ENCODE measurements at places on chromosomes 11 and 22.
A peak's percentile ranks its signal among the peaks of the same experiment; 100 is the strongest.

DNA sequence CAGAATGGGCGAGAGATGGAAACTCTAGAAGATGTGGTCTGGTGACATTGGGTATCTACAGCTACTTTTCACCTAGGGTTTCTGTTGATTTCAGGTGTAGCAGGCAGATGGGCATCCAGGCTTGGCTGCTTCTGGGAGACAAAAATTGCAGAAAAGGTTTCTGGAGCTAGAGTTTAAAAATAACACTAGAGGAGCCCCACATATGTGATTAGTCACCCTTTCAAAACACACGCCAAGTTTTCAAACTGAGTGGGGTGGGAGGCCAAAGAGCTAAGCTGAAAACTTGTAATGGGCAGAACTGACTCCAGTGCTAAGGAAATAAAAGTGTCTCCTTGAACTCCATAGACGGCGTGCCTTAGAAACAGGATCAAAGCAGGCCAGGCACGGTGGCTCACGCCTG is 80.8 kb downstream of the GRK3 start:
- DNase-seq = no peak

DNA sequence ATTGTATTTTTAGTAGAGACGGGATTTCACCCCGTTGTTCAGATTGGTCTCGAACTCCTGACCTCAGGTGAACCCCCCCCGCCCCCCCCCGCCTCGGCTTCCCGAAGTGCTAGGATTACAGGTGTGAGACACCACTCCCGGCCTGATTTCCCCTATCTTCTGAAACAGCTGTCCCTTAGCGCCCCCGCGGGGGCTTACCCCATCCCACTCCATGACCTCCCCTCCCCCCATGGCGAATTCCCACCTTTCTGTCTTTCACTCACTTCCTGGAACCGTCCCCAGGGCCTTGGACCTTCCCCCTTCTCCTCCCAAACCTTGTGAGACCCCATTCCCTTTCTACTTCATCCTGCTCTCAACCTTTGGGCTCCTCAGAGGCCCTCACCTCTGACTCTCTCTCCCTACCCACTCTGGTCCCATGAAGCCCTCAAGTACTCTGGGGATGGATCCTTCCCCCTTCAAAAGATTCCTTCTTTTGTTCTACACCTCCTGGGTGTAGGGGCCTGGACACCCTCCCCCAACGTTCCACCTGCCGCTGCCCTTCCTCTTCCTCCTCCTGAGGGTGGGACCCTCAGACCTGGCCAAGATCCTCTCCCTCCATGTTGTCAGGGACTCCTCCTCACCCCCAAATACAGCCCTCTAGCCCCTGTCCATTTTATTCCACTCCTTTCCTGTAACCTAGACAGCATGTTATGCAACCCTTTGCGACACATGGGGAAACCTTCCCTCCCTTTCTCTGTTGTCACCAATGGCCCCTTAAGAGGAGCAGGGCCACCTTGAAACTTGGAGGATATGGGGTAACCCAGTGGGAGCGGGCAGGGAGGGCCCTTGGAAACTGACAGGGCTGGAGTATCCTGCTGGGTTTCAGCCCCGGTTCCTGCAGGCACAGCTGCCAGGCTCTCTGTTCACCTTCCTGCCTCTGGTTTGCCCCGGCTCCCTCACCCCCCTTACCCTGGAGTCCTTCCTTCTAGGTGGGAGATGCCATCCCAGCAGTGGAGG is 1.1 kb downstream of the PRDX5 start:
- no peak for DNase-seq

GRCh38 chr22:43392385-43392989 is 19.3 kb upstream of the MPPED1 start:
- DNase-seq = no peak

GRCh38 chr11:66883016-66883965 is 26.4 kb downstream of the LRFN4 start:
- peak; percentile 49 for DNase-seq

GRCh38 chr22:49692499-49693225 is 135.0 kb downstream of the BRD1 start:
- DNase-seq = no peak

GRCh38 chr11:131810541-131810940 is 440.1 kb downstream of the NTM start:
- no peak for DNase-seq

- DNase-seq = no peak
These were observed 9.6 kb downstream of the PEX26 start for GRCh38 chr22:18087350-18087855.

- no peak for DNase-seq
These were observed at the start of gene NR1H3 for GRCh38 chr11:47257517-47258316. Gene NR1H3, plus strand, starts transcription at chr11:47257996. Its CDS starts 1,221 bp downstream, at chr11:47259217.

DNA sequence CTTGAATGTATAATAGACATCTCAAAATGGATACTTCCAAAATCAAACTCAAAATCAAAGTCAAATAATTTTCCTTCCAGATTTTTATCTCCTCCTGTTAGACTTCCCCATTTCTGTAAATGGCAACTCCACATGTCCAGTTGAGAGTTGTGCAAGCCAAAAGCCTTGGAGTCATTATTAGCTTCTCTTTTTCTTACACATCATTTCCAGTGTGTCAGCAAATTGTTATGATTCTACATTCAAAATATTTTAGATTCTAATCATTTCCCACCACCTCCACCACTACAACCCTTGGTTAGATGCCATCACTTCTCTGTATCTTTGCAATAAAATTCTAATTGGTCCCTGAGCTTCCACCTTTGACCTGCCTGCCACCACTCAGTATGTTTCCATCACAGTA is 155.7 kb downstream of the CNTN5 start:
- DNase-seq = no peak

DNA sequence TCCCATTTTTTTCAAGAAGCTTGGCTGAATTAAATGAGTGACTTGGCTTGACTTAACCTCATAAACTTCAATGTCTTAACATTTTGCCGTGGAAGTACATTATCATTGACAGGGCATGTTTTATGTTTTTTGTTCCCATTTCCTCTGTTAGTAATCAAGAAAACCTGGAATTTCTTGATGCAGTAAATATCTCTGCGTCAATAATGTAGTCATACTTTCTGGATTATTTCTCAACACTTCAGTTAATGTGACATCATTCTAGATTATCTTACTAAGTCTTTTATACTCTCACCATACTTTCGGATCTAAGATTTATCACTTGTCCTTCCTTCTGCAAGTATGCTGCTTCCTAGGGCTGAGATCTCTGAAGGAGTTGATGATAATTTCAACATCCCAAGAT is 58.6 kb upstream of the PGR start:
- DNase-seq = no peak

DNA sequence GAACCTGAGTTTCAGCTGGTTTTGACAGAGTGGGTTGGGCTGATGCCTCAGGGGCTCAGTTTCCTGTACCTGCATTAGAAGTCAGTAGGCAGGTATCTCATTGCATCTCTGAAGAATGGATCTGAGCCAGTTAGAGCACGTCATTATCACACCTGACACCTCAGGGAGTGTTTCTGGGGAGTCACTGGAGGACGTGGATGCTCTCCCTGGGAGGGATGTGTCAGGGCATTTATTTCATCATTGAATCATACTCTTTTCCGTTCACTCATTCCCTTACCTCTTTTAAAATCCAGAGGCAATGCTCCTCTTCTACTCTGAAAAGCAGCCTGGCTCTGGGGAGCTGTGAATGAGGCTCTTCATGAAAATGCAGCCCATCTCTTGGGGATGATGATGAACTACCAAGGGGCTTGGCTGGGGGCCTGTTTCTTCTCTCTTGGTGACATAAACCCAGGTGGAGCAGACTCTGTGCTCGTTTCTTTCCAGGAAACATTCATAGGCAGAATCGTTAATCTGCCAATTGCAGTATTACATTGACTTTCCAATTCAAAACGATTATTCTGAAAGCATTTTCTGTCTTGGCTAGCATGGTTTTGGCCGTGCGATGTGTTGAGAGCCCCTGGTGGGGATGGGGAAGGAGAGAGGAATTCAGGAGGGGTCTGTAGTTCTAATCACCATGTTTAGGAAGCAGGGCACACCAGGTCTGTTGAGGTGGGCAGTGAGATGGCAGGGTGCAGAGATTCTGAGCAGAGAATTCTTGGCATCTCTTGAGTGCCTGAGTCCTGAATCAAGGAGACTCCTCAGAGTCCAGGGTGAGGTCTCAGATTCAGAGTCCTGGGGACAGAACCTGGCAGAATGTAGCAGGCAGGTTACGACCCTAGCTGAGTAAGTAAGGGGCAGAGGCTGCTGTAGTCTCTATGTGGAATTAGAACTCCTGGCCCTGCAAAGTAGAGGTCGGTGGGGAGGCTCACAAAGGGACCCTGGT is 12.6 kb downstream of the PARVA start:
- no peak for DNase-seq

- DNase-seq = no peak
These were observed 32.3 kb downstream of the MTMR2 start for GRCh38 chr11:95891423-95892170.

GRCh38 chr11:32069361-32070058 is 21.4 kb upstream of the RCN1 start:
- DNase-seq = no peak

- DNase-seq = no peak
These were observed 2.0 kb upstream of the TIMP3 start for GRCh38 chr22:32799496-32799895.

GRCh38 chr11:119816660-119817059 is 87.7 kb upstream of the NECTIN1 start:
- no peak for DNase-seq

GRCh38 chr22:50186761-50187523 is 1.2 kb downstream of the TRABD start:
- peak; percentile 35 for DNase-seq

DNA sequence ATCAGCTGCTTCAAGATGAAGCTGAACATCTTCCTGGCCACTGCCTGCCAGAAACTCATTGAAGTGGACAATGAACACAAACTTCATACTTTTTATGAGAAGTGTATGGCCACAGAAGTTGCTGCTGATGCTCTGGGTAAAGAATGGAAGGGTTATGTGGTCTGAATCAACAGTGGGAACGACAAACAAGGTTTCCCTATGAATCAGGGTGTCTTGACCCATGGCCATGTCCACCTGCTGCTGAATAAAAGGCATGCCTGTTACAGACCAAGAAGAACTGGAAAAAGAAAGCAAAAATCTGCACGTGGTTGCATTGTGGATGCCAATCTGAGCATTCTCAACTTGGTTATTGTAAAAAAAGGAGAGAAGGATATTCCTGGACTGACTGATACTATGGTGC is 22.2 kb upstream of the BIRC3 start:
- no peak for DNase-seq

GRCh38 chr11:86941871-86942599 is 13.2 kb downstream of the FZD4 start:
- no peak for DNase-seq

DNA sequence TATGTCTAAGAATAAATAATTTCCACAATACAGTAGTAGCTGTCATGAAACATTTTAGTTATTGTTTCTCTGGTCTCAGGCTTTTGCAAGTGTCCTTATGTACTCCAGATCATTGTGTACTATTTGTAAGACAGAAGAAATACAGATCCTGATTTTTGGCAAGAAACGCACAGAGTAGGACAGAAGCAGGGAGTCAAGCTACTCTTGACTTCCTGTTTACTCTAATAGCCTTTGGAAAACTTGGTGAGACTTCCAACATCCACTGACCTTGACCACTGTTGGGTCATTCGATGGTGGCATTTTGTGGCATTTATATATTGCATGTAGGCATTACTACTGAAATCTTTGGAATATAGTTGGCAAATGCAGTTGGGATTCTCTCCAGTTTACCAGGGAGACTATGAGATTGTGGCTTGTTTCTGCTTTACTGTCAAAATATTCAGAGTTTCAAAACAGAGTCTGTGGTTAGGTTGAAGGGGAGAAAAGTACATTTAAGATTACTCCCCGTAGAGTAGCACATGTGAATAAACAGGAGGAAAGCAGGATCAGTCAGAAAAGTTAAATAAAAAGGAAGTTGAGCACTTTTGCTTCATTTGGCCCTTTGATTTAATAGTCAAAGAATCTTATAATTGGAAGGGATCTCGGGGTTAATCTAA is 726.1 kb upstream of the CCDC90B start:
- DNase-seq = no peak

DNA sequence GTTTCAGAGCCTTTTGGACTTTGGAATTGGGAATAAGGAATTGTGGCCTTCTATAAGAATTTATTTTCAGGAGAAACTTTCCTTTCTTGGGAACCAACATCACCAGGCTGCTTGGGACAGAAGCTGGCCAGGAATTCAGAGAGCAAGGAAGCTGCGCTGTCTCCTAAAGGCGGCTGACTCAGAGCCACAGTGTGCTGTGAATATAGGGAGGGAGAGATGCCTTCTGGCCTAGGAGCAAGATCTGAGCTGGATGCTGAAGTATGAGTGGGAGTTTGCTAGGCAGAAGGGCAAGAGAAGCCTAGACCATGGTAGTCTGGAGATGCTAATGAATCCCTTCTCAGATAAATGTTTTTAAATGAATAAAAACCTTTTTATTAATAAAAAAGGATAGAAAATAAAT is 213.7 kb upstream of the TBCEL start:
- DNase-seq = no peak

GRCh38 chr11:74347381-74347780 is 35.9 kb upstream of the P4HA3 start:
- DNase-seq = no peak

DNA sequence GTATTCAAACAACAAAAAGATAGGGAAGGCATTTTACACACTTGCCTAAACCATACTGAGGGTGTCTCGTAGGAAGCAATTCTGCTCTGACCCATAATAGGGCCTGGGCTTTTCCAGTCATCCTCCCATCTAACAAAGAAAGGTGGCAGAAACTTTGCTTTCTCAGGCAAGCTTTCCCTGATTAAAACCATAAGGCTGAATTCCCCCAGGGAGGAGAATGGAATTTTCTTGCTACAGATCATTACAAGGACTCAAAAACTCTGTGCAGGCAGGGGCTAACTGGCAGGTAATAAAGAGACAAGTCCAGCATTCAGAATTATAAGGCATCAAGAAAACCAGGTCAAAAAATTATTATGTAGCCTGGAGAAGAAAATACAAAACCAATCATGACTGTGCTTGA is 90.4 kb downstream of the RBFOX2 start:
- DNase-seq = no peak

DNA sequence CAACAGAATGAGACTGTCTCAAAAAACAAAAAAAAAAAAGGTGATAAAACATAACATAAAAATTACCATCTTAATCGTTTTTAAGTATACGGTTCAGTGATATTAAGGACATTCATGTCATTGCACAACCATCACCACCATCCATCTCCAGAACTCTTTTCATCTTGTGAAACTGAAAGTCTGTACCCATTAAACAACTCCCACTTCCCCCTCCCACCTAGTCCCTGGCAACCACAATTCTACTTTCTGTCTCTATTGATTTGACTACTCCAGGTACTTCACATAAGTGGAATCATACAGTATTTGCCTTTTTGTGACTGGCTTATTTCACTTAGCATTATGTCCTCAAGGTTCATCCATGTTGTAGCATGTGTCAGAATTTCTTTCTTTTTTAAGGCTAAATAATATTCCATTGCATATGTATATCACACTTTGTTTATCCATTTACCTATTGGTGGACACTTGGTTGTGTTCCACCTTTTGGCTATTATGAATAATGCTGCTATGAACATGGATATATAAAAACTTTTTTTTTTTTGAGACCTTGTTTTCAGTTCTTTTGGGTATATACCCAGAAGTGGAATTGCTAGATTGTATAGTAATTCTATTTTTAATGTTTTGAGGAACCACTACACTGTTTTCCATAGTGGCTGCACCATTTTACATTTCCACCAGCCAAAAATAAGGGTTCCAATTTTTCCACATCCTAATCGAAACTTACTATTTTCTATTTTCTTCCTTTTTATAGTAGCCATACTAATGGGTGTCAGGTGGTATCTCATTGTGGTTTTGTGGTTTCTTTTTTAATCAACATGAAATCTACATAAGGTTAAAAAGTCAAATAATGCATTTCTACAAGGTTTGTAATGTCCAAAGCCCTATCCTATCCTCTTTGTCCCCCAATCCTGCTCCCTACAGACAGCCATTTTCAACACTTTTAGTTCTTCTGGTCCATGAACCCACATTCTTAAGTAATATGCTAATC is 23.4 kb upstream of the PIK3C2A start:
- DNase-seq = no peak
